ENCODE measurements at places on chromosomes 2 and 18.
A peak's percentile ranks its signal among the peaks of the same experiment; 100 is the strongest.

DNA sequence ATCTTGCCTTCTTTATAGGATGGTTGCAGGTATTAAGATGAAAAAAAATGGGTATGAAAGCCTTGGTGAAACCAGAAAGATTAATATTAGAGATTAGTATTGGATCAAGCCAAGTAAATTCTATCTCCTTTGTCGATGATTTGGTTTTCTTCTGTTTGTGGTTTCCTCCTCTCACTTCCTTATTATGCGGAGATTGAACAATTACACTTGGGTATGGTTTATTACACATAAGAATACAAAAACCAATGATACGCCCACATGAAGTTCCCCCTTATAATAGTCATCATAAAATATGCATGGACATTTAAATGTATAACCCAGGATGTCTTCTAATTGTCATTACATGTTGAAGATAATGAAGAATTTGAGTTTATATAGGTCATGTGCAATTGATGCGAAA, 4.9 kb downstream of the LTBP1 start:
- no peak for DNase-seq

GRCh38 chr2:128169497-128169896, 78.5 kb downstream of the UGGT1 start:
- no peak for DNase-seq

DNA sequence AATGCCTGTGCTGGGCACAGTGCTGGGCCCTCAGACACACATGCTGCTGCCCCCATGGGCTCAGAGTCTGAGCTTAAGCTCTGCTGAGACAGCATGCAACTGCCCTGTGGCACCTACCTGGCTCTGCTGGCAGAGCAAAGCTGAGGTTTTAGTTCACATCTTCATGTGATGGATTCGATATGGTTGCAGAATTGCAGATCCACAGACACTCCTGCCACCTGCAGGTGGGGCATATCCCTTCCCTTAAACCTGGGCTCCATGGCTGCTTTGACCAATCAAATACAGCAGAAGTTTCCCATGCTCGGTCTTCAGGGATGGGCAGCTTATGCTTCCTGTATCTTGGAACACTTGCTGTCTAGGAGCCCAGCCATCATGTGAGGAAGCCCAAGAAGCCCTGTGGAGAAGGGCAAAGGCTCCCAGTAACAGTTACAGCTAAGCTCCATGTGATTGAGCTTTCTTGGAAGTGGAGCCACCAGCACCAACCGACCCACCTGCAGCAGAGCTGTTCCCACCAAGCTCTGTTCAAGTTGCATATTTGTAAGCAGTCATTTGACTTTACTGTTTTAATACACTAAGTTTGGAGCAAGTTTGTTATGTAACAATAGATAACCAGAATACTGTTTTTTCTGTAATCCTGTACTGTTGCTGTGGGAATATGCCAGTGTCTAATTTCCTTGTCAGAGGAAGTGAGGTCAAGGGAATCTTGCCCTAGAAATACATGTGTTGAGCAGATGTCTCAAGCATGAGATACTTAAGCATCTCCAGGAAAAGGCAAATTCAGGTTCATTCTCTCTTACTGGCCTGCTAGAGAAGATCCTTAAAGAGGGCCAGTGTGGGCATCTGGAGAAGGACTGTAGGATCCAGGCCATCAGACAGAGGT, 79.3 kb downstream of the SH3RF3 start:
- no peak for DNase-seq

DNA sequence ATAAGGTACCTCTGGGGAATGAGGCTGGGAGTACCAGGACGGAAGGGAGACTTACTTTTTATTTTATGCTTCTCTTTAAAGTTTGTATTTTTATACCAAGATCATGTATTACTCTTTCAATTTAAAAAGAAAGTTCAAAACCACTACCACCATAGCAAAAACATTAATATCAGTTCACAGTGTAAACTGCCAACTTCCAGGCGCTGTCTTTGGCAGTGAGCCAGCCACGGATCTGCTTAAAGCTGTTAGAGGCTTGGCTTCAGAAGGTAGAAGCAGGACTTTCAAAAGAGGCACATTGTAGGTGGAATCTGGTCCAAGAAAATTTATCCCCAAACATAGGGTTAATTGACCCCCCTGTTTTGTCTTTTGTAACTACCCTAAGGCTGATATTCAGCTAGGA, 74.8 kb downstream of the B3GNT2 start:
- no peak for DNase-seq

DNA sequence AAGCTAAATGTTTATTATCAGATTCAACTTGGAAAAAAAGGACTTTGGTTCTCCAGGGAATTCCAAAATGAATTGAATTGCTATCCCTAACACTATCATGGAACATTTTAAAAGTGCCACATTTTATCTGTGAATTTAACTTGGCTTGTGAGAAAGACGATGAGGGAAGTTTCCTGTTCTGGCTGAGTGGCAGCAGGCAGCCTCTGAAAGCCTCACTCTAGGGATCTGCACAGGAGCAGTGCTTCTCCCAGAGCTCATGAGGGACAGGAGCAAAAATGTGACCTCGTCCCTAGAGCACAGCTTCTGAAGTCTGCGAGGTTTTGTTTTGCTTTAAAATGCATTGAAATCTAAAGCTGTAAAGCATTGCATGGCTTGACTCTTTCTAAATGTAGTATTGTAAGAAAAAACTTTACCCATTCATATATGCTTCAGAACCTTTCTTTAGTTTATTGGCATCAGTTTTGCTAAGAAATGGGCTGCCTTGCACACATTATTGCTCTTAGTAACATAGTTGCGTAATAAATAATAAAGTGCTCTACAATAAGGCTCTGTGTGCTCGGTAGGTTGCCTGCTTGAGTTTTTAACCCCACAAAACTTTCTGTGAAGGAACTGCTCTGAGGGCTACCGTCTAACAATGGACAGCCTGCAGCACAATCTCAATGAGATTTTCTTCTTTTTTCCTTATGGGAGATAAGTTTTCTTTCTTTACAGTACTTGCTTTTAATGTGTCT, 136.2 kb upstream of the CDCA7 start:
- no peak for DNase-seq

DNA sequence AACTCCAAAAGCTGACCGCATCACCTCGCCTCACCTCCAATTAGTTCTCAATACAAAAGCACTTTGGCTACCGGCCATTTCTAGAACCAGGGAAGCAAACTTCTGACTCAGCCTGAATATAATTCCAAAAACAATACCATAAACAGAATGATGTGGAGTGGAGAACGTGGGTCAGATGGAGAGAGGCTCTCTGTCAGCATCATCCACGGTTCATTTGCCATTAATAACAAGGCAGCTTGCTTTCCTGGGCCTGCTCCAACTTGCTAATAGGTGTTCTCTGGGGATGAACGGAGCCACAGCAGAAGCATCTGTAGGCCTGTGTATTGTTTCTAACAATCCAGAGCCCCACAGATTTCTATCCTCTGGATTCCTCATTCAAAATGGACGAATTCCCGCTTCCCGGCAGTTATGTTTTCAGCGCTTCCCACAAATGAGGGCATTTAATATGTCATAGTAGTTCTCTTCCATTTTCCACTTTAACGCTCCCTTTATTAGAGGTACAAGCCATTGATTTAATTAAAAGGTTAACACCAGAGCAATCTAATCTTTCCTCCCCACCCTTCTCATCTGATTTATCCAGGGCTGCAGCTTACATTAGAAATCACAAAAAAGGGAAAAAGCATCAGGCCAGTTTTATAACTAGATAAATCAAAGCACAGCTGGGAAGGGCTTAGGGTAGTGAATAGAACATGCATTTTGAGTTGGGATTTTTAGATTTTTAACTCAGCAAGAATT, 23.2 kb upstream of the CNTNAP5 start:
- DNase-seq = no peak

GRCh38 chr18:44900627-44901026, 219.9 kb downstream of the SETBP1 start:
- DNase-seq = no peak

DNA sequence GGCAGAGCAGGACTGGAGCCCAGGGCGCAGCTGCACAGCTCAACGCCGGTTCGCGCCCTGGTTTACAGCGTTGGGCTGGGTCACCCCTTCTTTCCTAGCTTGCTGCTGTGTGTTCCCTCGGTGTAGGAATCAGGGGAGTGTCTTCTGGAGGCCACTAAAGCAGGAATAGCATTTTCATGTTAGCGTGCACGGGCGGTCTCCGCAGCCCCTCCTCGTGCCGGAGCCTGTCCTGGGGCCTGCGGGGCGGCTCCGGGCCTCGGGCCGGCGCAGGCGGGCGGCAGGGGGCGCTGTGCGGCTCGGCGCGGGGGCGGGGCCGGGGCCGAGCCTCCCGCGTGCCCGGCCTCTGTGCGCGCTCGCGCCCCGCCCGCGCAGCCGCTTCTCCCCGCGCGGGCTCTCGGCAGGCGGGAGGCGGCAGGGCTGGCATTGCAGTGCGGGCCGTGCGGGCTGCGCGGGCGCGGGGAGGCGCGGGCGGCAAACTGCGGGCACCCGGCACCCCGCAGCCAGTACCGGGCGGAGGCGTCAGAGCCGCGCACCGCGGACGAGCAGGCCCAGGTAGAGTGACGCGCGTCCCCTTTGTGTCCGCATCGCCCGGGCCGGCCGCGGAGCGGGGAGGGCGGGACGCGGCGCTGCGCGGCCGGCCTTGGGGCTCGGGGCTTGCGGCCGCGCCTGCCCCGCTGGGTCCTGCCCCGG, at the start of gene RNF144A:
RNF144A (plus strand) TSS at position 342 of the 690 bp plus-strand sequence. CDS start 79,515 bp downstream, outside the sequence.
- peak; percentile 81 for DNase-seq

- DNase-seq = no peak
Measured at GRCh38 chr2:96882230-96882629, 12.3 kb upstream of the SEMA4C start.

DNA sequence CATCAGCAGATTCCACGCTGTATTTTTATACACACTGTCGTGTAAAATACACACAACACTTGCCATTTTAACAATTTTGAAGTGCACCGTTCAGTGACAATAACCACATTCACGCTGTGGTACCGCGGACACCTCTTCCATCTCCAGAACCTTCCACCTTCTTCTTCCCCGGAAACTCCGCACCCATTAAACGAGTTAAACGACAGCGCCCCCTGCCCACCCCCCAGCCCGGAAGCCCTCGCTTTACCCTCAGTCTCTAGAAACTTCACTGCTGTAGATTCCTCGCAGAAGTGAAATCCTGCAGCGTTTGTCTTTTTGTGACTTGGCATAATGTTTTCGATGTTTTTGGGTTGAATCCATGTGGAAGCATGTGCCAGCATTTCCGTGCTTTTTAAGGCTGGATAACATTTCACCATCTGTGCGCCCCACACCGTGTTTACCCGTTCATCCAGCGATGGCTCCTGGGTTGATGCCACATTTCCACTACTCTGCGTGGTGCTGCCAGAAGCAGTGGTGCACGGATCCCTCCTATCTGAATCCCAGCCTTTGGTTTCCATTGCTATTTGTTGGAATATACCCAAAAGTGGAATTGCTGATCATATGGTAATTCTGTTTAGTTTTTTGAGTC, 32.0 kb upstream of the TMEM18 start:
- DNase-seq = no peak

DNA sequence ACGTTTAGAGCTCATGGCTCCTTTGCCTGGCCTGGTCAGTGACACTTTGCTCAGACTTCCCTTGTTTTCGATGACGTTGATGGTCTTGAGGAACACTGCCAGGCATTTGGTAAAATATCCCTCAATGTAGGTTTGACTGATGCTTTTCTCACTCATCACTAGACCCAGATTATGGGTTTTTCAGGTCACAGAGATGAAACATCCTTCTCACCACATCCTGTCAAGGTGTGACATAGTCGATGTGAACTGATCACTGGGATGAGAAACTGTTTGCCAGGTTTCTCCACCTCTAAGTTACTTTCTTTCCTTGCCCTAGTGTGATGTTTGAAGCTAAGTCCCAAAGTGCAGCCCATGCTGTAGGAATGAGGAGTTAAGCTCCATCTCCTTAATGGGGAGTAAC, 81.5 kb downstream of the AFF3 start:
- DNase-seq = no peak

DNA sequence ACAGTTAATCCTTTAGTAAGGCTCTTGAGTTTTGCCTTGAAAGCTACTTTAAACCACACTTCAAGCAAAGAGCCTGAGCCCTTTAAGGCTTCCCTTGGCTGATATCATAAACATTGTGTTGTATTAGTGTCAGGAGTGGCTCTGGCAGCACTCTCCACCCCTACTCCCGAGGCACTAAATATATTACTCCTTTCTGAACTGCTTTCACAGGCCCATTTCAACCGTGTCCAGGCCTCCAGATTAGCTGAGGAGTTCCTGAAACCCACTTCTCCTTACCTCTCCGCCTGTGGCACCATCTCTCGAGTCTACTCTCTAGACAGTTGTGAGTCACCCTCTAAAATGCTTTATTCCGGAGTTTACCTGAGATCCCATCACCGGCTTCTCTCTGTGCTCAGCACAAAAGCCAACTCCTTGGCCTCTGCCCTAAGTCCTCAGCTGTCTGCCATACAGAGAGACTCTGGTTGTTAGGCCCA, 14.4 kb upstream of the STON1 start:
- DNase-seq = no peak
